ENCODE measurements at places on chromosomes 4 and X.

DNA sequence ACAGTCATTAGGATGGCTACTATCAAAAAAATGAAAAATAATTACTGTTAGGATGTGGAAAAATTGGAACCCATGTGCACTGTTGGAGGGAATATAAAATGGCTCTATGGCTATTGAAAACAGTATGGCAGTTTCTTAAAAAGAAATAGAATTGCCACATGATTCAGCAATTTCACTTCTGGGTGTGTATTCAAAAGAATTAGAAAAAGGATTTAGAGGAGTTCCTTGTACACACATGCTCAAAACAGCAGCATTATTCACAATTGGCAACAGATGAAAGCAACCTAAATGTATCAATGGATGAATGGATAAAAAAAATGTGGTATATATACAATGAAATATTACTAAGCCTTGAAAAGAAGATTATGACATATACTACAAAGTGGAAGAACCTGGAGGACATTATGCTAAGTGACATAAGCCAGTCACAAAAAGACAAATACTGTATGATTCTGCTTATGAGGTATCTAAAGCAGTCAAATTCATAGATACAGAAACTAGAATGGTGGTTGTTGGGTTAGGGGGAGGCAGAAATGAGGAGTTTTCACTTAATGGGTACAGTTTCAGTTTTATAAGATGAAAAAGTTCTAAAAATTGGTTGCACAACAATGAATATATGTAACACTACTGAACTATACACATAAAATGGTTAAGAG is 123.2 kb downstream of the ELOVL6 start:
- no peak for DNase-seq

DNA sequence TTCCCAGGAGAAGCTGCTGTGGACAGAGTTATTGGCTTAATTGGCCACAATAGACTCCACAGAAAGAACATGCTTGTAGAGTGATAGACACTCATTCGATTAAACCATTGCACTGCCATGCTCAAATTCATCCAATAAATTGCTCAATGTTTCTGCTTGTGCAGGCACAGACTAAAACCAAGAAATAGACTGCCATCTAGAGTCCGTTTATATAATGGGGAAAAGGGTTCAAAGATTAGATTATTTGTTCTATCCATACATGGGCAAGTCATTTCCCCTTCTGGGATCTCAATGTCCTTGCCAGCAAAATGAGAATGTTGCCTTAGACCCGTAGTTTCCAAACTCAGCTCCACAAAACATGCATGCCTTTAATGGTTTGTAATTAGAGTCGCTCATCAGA is 8.7 kb downstream of the SMIM10 start:
- DNase-seq, result no peak

GRCh38 chr4:47830265-47831025 is 7.4 kb downstream of the CORIN start:
- no peak for DNase-seq

- peak; percentile 24 for DNase-seq
These were observed 68.4 kb upstream of the SCOC start for GRCh38 chr4:140305053-140305452.

GRCh38 chr4:151895671-151896070 is 134.9 kb upstream of the GATB start:
- DNase-seq, result no peak

DNA sequence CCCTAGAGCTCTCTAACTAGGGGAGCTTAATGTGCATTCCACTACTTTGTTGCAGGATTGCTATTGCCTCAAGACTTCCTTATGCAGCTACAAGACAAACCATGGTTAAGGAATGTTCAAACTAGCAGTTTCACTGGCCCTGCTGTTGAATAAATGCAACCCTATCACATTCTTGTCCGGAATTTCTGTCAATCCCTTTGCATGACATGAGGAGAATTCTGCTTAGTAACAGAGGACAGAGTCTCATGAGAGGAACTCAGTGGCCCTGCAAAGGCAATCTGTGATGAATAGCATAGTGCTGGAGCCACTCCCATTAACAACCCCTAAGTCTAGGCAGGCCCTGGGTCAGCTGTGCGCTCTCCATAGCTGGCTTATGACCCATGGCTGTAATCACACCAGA is 30.7 kb upstream of the SGMS2 start:
- no peak for DNase-seq

DNA sequence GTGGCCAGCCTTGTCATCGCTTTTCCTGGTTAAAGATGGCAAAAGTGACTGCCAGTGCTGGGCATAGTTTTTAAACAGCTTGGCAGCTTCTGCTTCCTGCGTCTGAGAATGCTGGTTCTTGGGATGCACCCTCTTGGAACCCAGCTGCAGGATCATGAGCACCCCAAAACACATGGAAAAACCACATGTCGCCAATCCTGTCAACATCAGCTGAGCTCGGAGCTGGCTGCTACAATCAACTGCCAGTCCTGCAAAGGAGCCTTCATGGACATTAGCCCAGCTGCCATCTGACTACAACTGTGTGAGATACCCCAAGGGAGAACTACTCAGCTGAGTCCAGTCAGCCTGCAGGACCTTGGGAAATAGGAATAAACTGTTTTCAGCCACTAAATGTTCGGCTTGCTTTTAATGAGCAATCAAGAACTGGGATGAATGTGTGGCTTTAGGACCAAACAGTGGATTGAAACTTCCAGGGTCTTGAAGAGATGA is 31.0 kb downstream of the OSTC start:
- DNase-seq, result no peak

DNA sequence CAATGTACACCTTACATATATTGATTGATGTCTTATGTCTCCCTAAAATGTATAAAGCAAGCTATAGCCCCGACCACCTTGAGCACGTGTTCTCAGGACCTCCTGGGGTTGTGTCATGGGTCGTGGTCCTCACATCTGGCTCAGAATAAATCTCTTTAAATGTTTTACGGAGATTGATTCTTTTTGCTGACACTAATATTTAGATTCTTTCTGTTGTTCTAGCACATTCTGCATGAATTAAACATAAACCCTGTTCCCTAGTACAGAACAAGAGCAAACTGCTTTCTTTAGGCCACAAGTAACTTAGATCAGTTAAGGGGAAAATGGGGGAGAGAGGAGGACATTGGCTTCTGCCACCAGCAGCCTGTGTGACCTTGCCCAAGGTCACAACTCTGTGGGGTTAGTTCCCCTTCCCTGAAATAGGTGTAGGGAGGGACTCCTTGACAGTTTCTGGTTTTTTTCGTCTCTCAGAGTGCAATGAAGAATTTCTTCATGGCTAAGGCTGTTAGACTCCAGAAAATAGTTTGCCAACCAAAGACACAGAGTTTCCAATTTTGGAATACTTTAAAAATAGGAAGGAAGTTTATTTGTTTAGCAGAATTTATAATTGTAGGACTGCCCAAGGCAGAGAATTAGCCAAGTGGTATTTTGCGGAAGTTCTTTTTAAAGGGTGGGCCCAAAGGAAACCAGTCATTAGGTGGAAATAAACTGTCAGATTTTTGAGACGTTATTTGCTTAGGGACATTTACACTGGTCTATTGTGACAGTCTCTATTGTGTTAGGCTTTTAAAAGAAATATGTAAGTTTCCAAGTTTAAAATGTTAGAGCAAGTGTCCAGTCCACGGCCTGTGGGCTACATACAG is 29.4 kb downstream of the PTTG2 start:
- peak; percentile 12 for DNase-seq

- no peak for DNase-seq
These were observed 289.8 kb upstream of the SFRP2 start for GRCh38 chr4:154078504-154079350.

- no peak for DNase-seq
These were observed 197.9 kb downstream of the PRDM5 start for GRCh38 chr4:120724656-120725055.

GRCh38 chrX:16171944-16172343 is 4.7 kb downstream of the MAGEB17 start:
- DNase-seq, result no peak

- no peak for DNase-seq
These were observed 481.6 kb downstream of the PABPC4L start for GRCh38 chr4:133720001-133720400.

- DNase-seq, result no peak
These were observed 109.0 kb upstream of the C1QTNF7 start for GRCh38 chr4:15318621-15319348.

GRCh38 chrX:39212456-39212855 is 411.2 kb downstream of the MID1IP1 start:
- DNase-seq, result no peak

GRCh38 chr4:108396900-108397497 is 223.4 kb upstream of the RPL34 start:
- DNase-seq, result peak; percentile 4

- DNase-seq, result no peak
These were observed 204.8 kb downstream of the VEGFC start for GRCh38 chr4:176587920-176588319.

DNA sequence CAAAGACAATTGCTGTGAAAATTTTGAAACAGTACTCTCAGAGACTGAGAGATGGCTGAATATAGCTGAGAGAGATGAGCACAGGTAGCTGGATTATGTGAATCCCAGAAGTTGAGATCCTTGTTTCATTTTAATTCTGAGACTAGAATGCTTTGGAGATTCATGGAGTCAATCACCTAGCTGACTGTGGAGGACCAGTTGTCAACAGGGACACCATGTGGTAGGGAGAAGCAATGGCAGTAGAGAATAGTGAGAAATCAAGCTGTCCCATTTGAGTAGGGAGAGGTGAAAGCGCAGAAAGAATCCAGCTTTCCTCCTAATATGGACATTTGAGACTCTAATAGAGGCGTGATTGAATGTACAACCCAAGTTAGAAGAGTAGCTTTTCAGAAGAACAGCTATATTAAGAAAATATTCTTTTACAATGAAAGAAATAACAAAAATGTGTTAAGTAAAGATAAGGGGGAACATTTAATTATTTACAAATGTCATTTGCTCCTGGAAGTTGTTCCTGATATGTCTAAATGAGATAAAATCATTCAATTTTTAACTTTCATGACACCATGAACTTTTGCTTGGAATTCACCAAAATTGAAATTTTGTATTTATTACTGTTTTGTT is 30.3 kb upstream of the GLRB start:
- DNase-seq, result peak; percentile 0

DNA sequence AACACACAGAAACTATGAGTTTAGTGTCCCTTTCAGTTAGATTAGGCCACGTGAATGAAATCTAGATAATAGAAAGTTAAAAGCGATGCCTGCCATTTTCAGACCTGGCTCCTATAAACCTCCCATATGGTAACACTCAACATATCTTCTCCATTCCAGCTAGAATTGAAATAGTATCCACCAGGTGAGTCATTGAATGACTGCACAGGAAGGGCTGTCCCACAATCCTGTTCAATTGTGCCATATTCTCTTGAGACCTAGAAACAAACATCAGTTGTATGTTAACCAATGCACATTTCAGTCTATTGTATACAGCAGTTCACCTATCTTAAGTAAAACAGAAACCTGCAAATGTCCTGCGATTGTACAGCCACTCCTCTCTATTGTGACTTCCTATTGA is 659.3 kb upstream of the SLIT2 start:
- DNase-seq, result no peak

DNA sequence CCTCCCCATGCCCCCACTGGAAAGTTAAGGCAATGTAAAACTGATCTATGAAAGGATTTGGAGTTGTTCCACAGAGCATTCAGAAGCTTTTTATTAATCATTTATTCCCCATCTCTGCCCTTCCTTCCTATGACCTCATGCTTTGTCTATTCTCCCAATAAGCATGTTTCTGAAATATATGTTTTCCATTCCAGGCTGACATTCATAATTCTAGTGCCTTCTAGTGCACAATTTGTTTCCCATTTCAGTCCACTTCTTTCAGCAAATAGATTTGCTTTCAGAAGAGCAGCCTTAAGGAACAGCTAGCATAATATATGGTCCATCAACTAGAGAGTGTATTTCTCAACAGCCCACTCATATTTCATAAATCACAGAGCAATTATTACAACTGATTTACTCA is 77.1 kb upstream of the ATXN3L start:
- no peak for DNase-seq

DNA sequence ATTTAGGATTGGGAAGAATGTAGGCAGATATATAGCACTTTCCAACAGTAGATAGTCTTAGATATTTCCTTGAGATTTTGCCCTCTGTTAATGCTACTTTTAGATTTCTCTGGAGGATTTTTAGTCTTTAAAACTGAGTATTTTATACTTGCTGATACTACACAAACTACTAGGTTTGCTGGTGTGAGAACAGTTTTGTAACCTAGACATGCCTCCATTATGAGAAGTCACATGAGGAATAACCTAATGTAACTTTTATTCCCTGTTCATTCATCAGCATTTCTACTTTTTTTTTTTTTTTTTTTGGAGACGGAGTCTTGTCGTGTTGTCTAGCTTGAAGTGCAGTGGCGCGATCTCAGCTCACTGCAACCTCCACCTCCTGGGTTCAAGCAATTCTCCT is 137.2 kb downstream of the RAPGEF2 start:
- no peak for DNase-seq

GRCh38 chr4:43457866-43458265 is 565.4 kb downstream of the GRXCR1 start:
- DNase-seq, result no peak

DNA sequence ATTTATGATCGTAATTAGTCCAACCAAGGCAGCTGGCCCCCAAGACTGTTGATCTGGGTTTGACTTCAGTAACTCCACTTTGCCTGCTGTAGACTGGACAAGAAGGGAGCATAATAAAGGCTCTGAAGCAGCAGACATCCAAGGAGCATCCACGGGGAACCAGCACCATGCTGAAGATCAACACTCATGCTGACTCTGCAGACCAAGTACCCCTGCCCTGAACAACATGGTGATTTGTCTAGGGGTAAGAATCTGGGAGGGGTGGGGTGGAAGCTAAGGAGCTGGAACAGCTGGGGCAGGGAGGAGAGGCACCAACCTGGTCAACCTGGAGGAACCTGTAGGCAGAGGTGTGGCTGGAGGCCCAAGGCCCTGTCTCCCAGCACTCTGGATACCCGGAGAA is 2.1 kb downstream of the TEC start:
- no peak for DNase-seq

GRCh38 chr4:39024311-39024865 is 7.8 kb downstream of the TMEM156 start:
- no peak for DNase-seq
